CD4-positive, alpha-beta T cell (primary cell): ENCODE measurements at places on chromosomes 3 and 15.

- no peaks in the 10 kb centered on the region for H3K27me3 ChIP-seq
- DNase-seq: no peak
- H3K36me3 ChIP-seq: no peaks in the 10 kb centered on the region
- no peak overlapping the region for H3K27ac ChIP-seq
- no peaks in the 10 kb centered on the region for H3K4me1 ChIP-seq
Measured at GRCh38 chr3:52099001-52099401, 42.6 kb upstream of the DUSP7 start.

GRCh38 chr3:188911026-188911850, 260.5 kb upstream of the TPRG1 start:
- no peaks in the 10 kb centered on the region for H3K36me3 ChIP-seq
- DNase-seq: no peak
- H3K27ac ChIP-seq: no peak overlapping the region
- H3K4me3 ChIP-seq: no peak overlapping the region
- H3K27me3 ChIP-seq: no peaks in the 10 kb centered on the region

GRCh38 chr3:196220991-196221390, 4.7 kb downstream of the SLC51A start:
- no peaks in the 10 kb centered on the region for H3K27me3 ChIP-seq
- no peaks in the 10 kb centered on the region for H3K36me3 ChIP-seq
- H3K4me1 ChIP-seq: peaks cover 16% of the 10 kb centered on the region
- no peak overlapping the region for H3K27ac ChIP-seq
- DNase-seq: no peak

DNA sequence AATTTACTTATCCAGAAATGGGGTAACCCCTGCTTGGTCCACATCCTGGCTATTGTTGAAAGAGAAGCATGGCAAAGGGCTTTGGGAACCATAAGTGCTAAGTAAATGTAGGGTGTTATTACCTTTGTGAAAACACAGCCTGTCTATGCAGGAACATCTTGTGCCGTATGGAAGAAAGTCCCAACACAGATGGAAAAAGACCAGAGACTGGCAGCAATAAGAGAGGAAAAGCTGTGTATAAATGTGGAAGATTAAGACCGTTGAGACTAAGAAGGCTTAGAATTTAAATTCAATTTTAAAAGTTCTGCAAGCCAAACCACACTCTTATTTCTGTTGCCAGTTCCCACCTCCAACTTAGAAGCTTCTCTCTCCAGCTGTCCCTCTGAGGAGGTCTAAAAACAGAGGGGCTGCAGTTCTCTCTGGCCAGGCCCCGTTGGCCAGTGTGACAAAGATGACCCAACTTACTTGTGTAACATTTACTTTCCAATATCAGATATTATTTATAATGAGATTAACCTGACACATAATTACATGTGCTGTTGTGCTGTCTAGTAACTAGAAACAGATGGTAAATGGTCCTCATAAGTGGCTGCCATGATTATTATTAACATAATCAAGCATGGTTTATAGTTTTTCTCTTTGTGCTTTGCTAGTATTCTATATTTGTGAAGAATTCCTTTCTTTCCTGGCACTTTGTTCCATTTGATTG, 7.0 kb downstream of the MINDY4B start:
- no peaks in the 10 kb centered on the region for H3K4me1 ChIP-seq
- H3K27ac ChIP-seq: no peak overlapping the region
- peaks cover 4% of the 10 kb centered on the region for H3K27me3 ChIP-seq
- no peak overlapping the region for H3K4me3 ChIP-seq
- no peak for DNase-seq
- H3K36me3 ChIP-seq: no peaks in the 10 kb centered on the region

GRCh38 chr3:64049136-64049535, 25.8 kb upstream of the PSMD6 start:
- no peaks in the 10 kb centered on the region for H3K36me3 ChIP-seq
- no peaks in the 10 kb centered on the region for H3K4me1 ChIP-seq
- no peak overlapping the region for H3K27ac ChIP-seq

DNA sequence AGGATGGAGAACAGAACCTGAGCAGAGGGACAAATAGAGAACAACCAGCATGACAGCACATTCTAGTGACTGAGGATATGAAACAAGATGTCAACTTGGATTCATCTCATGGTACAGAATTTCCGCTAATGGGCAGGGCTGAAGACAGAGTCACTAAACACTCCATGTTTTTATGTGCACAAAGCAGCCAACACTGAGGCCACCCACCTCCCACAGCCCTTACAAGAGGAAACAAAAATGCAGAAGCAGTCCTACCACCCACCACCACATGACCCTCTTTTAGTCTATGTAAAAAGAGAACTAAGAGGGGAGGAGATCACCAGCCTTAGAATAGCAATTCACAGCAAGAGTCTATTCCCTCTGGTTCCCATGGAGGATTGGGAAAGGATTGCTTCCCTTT, 131.4 kb upstream of the UBE2E2 start:
- no peak for DNase-seq
- no peak overlapping the region for H3K27ac ChIP-seq
- H3K36me3 ChIP-seq: no peaks in the 10 kb centered on the region
- H3K4me1 ChIP-seq: no peaks in the 10 kb centered on the region

DNA sequence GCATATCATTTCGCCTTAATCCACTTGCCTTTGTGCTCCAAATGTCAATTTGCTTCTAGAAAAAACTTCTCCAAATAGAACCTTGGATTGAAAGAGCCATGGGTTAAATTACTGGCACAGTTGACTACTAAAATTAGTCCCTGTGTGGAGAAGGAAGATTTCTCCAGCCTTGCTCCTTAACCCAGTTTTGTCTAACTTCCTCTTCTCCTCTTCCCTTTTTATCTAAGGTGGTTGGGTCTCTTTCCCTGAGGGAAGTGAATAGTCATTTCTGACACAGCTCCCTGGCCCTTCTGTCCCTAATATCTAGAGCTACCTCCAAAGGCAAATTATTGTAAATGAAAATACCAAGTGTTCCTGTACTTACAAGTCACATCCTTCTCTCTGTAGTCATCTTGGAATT, 527.9 kb upstream of the TBL1XR1 start:
- DNase-seq: no peak

DNA sequence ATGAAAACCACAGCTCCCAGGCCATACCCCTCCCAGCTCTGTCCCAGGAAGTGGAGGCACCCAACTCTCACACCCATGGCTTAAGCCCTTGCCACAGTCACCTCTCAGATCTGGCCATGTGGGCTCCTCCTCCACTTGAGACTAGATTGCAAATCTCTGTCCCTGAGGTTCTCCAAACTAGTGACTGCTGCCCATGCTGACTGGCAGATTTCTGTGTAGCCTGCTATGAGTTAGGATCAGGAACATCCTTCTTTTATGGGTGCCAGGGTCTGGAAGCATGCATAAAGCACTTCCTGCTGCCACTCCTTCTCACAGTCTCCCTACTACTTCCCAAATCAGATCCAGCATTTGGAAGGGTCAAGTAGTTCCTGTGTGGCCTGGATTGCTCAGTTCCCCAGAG, 59.6 kb upstream of the GOLIM4 start:
- H3K4me3 ChIP-seq: no peak overlapping the region
- H3K27me3 ChIP-seq: no peaks in the 10 kb centered on the region
- no peak overlapping the region for H3K27ac ChIP-seq
- DNase-seq: no peak
- H3K36me3 ChIP-seq: no peaks in the 10 kb centered on the region

DNA sequence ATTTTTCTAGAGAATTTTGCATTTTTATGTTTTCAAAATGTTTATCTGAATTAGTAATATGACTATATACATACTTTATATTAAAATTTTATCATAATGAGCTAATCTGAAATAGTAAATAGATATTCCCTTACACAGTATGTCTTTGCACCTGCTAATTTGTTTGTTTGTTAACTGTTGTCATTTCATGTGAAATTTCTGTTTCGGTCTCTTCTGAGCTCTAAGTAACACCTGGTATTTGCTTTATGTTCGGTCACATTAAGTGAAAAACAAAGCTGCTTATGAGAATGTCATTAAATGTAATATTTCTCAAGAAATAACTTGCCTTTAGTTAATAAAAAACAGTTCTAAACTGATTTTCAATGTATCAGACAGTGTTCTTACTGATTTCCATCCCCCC, 61.1 kb downstream of the FNDC3B start:
- H3K36me3 ChIP-seq: no peaks in the 10 kb centered on the region
- peaks cover 16% of the 10 kb centered on the region for H3K4me1 ChIP-seq
- H3K27me3 ChIP-seq: no peaks in the 10 kb centered on the region
- H3K27ac ChIP-seq: no peak overlapping the region
- no peak overlapping the region for H3K4me3 ChIP-seq
- no peak for DNase-seq

- DNase-seq: no peak
- H3K36me3 ChIP-seq: no peaks in the 10 kb centered on the region
- no peaks in the 10 kb centered on the region for H3K27me3 ChIP-seq
- no peaks in the 10 kb centered on the region for H3K4me1 ChIP-seq
Measured at GRCh38 chr3:127196466-127197299, 3.8 kb downstream of the PRR23E start.

DNA sequence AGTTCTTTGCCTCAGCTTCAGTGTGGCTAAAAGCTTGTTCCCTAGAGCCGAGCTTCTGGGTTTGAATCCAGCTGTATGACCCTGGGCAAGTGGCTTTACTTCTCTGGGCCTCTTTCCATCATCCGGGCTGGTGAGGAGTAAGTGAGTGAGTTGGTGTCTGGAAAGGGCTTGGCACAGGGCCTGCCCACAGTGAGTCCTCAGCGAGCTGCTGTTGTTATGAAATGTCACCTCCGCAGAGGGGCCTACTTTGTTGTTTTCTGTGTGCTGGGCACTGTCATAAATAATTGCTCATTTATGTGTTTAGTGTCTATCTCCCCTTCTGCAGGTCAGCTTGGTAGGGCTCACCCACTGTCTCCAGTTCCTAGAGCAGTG, 31.7 kb downstream of the SLC6A6 start:
- peaks cover 84% of the 10 kb centered on the region for H3K4me1 ChIP-seq
- H3K27me3 ChIP-seq: no peaks in the 10 kb centered on the region
- DNase-seq: peak; percentile 59
- H3K4me3 ChIP-seq: no peak overlapping the region
- peaks cover 2% of the 10 kb centered on the region for H3K36me3 ChIP-seq

- no peak overlapping the region for H3K27ac ChIP-seq
- no peaks in the 10 kb centered on the region for H3K27me3 ChIP-seq
- no peak overlapping the region for H3K4me3 ChIP-seq
- H3K4me1 ChIP-seq: peaks cover 3% of the 10 kb centered on the region
Measured at GRCh38 chr3:122484985-122485384, 29.8 kb downstream of the KPNA1 start.

GRCh38 chr15:41888662-41889253, 5.1 kb downstream of the SPTBN5 start:
- H3K27me3 ChIP-seq: no peaks in the 10 kb centered on the region
- no peak overlapping the region for H3K4me3 ChIP-seq
- H3K4me1 ChIP-seq: peaks cover 46% of the 10 kb centered on the region
- H3K36me3 ChIP-seq: no peaks in the 10 kb centered on the region
- no peak overlapping the region for H3K27ac ChIP-seq
- DNase-seq: no peak

DNA sequence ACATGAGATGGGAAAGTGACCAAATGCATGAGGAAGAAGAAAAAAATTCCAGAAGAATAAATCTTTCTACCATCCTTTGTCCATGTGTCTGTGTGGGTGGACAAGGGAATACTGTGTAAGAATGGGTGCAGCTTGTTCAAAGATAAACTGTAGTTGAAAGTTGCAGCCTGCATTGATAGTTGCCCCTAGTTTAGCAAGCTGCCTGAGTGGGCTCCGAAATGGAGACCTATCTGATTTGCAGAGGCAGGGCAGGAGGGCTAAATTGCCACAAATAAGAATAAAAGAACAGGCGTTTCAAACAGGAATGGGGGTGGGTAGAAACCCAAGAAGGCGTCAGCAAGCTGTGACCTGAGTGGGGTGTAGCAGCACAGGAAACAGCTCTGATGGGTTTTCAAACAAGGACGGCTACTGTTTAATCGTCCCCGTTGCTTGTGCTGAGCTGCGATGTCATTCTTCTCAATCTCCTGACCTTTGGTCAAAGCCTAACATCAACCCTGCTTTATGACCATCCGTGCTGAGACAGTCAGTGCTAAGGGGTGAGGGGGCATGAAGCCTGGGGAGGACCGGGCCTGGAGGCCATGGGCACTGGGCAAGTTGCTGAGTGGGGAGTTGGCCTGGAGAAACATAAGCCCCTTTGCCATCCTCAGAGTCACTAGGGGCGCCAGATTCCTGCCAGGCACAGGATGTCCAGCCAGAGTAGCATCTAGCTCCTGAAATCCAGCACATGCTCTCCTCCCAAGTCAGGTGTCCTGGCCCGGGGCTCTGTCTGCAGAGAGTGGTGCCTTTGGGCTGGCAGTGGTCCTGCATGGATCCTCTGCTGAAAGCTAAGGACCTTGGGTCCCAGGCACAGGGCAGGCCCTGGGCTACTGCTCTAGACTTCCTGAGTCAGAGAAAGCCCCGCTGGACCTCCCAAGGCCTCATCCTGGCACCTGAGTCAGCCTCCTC, 19.2 kb upstream of the C15orf39 start:
- peaks cover 22% of the 10 kb centered on the region for H3K27me3 ChIP-seq
- no peak for DNase-seq
- H3K4me1 ChIP-seq: peaks cover 10% of the 10 kb centered on the region
- no peak overlapping the region for H3K4me3 ChIP-seq
- H3K36me3 ChIP-seq: no peaks in the 10 kb centered on the region

GRCh38 chr3:35800960-35801459, 161.7 kb downstream of the ARPP21 start:
- no peak overlapping the region for H3K27ac ChIP-seq
- DNase-seq: no peak
- no peaks in the 10 kb centered on the region for H3K36me3 ChIP-seq

GRCh38 chr3:160653512-160653911, 23.4 kb upstream of the ARL14 start:
- H3K4me3 ChIP-seq: no peak overlapping the region
- H3K27ac ChIP-seq: no peak overlapping the region
- peaks cover 4% of the 10 kb centered on the region for H3K27me3 ChIP-seq
- no peaks in the 10 kb centered on the region for H3K36me3 ChIP-seq
- no peaks in the 10 kb centered on the region for H3K4me1 ChIP-seq

- no peaks in the 10 kb centered on the region for H3K27me3 ChIP-seq
- H3K27ac ChIP-seq: no peak overlapping the region
- no peaks in the 10 kb centered on the region for H3K4me1 ChIP-seq
- DNase-seq: no peak
- no peak overlapping the region for H3K4me3 ChIP-seq
Measured at GRCh38 chr3:62601238-62602070, 228.1 kb upstream of the FEZF2 start.

DNA sequence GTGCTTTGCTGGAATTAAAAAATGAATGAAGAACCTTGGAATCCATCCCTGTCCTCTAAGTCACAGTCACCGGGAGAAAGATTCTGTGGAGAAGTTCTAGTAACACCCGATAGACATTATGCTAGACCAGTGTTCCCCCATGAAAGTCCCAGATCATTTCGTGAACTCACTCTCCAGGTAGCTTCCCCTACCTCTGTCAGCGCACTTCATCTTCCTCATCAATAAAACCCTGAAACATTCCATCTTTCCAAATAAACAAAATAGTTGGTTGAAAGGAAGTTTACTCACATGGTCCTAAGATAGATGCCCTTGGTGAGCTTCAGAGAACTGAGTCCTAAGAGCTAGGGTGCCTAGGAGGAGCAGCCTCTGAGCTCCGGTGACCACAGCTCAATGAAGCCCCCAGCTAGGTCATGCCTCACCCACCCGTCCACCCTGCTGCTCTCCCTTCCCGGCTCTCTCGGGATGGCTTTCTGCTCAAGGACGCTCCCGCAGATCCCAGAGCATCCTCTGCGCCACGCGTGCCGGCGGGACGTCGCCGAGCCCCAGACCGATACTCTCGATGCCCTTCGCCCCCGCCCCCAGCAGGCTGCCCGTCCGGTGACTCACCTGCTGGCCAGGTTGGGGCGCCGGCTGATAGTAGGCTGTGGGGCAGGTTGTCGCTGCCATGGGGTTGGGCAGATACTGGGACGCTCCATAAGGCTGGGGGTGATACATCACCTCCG, 776 bp downstream of the VGLL3 start:
- H3K27me3 ChIP-seq: peaks cover 22% of the 10 kb centered on the region
- H3K4me1 ChIP-seq: no peaks in the 10 kb centered on the region
- no peak overlapping the region for H3K4me3 ChIP-seq
- H3K27ac ChIP-seq: no peak overlapping the region
- no peak for DNase-seq
